ENCODE measurements at places on chromosomes 5 and 9.

GRCh38 chr5:87101321-87101720, 166.4 kb upstream of the RASA1 start:
- no peak for DNase-seq

- DNase-seq, result no peak
Measured at GRCh38 chr9:135839516-135839915, 67.8 kb downstream of the CAMSAP1 start.

DNA sequence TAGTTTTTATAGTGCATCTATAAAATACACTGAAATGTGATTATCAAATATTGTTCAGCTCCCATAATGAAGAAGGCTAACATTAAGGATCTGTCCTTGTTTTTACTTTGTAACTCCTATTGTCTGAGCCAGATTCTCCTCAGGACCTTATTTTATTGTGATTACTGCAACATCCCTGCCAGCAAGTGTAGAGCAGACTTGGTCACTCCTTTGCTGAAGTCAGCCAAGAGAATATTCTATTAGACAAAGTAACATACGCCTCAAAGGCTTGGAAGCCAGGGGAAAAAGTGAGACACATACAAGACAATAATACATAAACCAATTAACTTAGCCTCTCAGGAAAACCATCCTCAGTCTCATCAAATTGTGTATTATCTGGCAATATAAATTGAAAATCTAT, 269.6 kb downstream of the ARL15 start:
- no peak for DNase-seq

DNA sequence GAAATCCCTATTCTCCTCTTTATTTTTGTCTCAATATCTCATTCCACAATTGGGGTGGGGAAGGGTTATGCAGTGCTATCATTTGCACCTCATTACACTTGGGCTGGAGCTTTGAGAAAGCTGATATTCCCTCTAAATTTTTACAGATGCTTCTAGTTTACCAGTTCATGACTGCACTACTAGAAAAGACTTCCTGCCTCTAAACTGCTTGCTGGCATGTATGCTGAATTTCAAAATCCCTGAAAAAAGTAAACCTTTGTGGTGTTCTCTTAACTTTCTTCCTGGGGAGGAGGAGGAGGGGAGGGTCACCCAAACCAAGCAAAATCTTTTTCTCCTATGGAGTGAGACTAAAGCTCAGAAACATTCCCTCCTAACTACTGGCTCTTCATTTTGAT, 45.1 kb downstream of the BNC2 start:
- no peak for DNase-seq

- DNase-seq, result peak; percentile 20
Measured at GRCh38 chr5:114449860-114450421, 88.1 kb downstream of the KCNN2 start.

GRCh38 chr9:136119061-136119882, 597 bp upstream of the TMEM250 start:
- DNase-seq, result no peak

DNA sequence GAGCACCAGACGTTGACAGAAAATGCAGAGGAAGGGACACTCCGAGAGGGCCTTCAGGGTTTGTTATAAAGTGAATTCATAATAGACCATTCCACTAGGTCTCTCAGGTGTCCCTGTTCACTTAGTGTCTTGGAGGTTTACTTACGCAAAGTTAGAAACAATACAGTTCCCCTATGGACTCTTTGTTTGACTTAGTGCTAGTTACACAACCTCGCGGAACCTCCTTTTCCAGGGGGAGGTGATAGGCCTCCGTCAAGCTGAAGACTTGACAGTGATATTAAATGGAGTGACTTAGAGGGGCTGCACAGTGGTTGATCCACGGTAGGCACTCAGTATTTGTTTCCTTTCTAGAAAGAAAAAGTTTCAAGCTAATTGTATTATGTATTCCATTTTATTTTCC, 1.3 kb downstream of the CCT5 start:
- no peak for DNase-seq

GRCh38 chr5:173123416-173123815, 20.9 kb upstream of the BNIP1 start:
- DNase-seq, result no peak
